ENCODE measurements at places on chromosomes 12 and 14. TPM values are rescaled to one million over a fixed set of nuclear protein-coding genes. Genes with fewer than 3 reads are reported as not detected.

Gene GDF3
- not detected for total RNA-seq

Gene IQSEC3
- total RNA-seq = under 0.01 TPM

Gene STON2
- 2.1 TPM for total RNA-seq

Gene TSPAN19
- 0.73 TPM for total RNA-seq

Gene GZMH
- total RNA-seq = not detected

Gene DDIT3
- total RNA-seq = 13.4 TPM

Gene ARHGEF25
- total RNA-seq = 5.3 TPM

Gene UNG
- 37.6 TPM for total RNA-seq

Gene ZNF84
- total RNA-seq = 20.0 TPM

Gene KCNK13
- total RNA-seq = 1.5 TPM

Gene ZNF705A
- total RNA-seq = not detected

Gene AQP6
- not detected for total RNA-seq

Gene PFKM
- total RNA-seq = 104 TPM

Gene C12orf75
- total RNA-seq = 22.2 TPM

Gene OR11G2
- not detected for total RNA-seq

Gene PLCZ1
- total RNA-seq = not detected

Gene OR4K13
- not detected for total RNA-seq

Gene WNT5B
- total RNA-seq = 0.33 TPM

Gene KRT71
- not detected for total RNA-seq

Gene NEUROD4
- not detected for total RNA-seq

Gene CLEC4D
- total RNA-seq = not detected

Gene AQP2
- not detected for total RNA-seq

Gene KIF5A
- total RNA-seq = 0.36 TPM

Gene TMEM121
- total RNA-seq = 10.2 TPM

Gene LMO3
- 3.3 TPM for total RNA-seq

Gene NAB2
- total RNA-seq = 75.2 TPM

Gene LRRK2
- total RNA-seq = 32.7 TPM

Gene FAM90A1
- total RNA-seq = not detected

Gene NOVA1
- not detected for total RNA-seq

Gene SYNDIG1L
- not detected for total RNA-seq

Gene SYT10
- not detected for total RNA-seq

Gene KLHL33
- 0.34 TPM for total RNA-seq

Gene PAPLN
- 4.9 TPM for total RNA-seq

Gene ZC3H10
- total RNA-seq = 4.9 TPM

Gene RESF1
- 17.9 TPM for total RNA-seq

Gene MANSC1
- total RNA-seq = 3.7 TPM

Gene HOXC4
- total RNA-seq = 3.3 TPM

Gene KRT79
- total RNA-seq = not detected

Gene KCNA1
- not detected for total RNA-seq

Gene FAM181A
- total RNA-seq = not detected

Gene NPFF
- total RNA-seq = not detected

Gene ST8SIA1
- total RNA-seq = 17.4 TPM

Gene EEA1
- total RNA-seq = 29.1 TPM

Gene ARHGEF40
- 175 TPM for total RNA-seq

Gene PMEL
- 8,696 TPM for total RNA-seq

Gene TTC8
- 29.1 TPM for total RNA-seq

Gene RND1
- not detected for total RNA-seq

Gene SRGAP1
- 21.8 TPM for total RNA-seq

Gene TBC1D30
- total RNA-seq = 0.15 TPM

Gene ALDH1L2
- 16.2 TPM for total RNA-seq

Gene DHH
- total RNA-seq = 0.33 TPM

Gene ADSS1
- 1.9 TPM for total RNA-seq

Gene C1S
- total RNA-seq = 22.0 TPM

Gene TAS2R50
- total RNA-seq = 6.3 TPM

Gene HOXC11
- not detected for total RNA-seq

Gene HHIPL1
- total RNA-seq = 3.3 TPM

Gene MAP3K9
- 1.1 TPM for total RNA-seq

Gene SLC35E3
- total RNA-seq = 7.2 TPM

Gene HNF1A
- not detected for total RNA-seq

All from melanocyte of skin (primary cell).